ENCODE measurements at places on chromosomes 3 and 15.
A peak's percentile ranks its signal among the peaks of the same experiment; 100 is the strongest.

DNA sequence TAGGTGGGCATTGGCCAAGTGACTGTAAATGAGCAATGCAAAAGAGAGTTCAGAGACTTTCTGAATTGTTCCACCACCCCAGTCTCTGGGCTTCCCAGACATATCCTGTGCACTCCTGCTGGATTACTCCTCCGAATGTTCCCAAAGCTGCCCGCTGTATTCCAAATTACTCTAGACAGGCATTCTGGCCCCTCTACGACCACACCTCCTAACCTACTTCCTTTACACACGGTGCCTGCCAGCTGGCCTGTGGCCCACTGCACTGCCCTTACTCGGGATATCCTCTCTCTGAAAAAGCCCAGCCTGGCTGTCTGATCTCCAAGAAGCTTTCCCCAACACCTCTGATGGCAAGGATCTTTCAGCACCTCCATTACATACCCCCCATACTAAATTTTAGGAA lies 66.6 kb downstream of the DUT start:
- DNase-seq: no peak

DNA sequence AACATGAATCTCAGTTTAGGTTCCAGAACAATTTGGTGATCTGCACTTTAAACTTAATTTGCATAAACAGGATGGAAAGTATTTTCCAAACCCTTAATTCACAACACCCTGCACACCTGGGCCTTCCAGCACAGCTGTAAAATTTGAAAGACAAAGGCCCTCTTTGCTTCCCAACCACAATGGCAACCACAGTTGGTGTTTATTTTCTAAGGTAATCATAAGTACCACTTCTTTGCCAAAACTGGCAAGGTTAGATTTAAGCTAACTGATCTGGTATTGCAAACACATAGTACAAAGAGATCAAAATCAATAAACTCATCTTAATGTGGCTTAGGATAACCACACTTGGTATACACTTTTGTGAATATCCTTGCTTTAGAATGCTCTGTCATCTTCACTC lies 4.1 kb downstream of the LRIG1 start:
- DNase-seq: no peak

GRCh38 chr3:78804251-78805037 lies 963.4 kb downstream of the ROBO1 start:
- DNase-seq: no peak

GRCh38 chr3:190560013-190560895 lies 46.4 kb downstream of the IL1RAP start:
- no peak for DNase-seq

DNA sequence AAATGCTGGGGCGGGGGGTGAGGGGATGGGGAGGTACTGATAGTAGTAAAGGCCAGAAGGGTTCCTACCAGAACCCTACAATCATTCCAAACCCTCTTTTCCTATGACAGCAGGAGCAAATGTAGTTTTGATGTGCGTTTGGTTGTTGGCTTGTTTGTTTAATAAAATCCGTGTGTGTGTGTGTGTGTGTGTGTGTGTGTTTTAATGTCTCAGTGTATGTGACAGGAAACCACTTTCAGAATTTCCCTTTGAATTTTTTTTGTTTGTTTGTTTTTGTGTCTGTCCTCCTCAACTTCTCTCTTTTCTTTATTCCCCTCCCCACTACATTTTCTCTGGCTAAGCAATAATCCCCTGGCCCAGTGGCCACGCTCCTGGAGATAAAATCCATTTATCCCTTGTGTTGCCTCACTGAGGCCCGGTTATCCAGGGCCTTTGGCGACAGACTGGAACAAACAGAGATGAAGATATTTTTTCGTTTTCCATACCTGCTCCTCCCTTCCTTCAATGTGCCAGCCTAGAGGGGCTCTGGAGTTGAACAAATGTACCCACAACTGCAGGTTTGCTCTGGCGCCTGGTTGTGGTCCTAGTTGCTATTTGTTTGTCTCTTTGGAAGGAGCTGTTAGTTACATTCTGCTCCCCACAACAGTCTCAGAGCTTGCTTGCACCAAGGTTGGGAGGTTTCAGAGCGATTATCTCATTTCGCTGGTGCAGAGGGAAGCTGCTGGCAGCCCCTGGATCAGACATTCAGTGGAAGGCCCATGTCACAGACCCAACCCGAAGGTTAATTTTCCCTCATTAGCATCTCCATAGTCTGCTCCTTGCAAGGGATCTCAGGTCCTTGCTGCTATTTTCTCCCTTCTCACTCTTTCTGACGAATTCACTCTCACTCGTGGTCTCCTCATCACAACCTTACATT lies 17.9 kb downstream of the NR2F2 start:
- peak; percentile 38 for DNase-seq

DNA sequence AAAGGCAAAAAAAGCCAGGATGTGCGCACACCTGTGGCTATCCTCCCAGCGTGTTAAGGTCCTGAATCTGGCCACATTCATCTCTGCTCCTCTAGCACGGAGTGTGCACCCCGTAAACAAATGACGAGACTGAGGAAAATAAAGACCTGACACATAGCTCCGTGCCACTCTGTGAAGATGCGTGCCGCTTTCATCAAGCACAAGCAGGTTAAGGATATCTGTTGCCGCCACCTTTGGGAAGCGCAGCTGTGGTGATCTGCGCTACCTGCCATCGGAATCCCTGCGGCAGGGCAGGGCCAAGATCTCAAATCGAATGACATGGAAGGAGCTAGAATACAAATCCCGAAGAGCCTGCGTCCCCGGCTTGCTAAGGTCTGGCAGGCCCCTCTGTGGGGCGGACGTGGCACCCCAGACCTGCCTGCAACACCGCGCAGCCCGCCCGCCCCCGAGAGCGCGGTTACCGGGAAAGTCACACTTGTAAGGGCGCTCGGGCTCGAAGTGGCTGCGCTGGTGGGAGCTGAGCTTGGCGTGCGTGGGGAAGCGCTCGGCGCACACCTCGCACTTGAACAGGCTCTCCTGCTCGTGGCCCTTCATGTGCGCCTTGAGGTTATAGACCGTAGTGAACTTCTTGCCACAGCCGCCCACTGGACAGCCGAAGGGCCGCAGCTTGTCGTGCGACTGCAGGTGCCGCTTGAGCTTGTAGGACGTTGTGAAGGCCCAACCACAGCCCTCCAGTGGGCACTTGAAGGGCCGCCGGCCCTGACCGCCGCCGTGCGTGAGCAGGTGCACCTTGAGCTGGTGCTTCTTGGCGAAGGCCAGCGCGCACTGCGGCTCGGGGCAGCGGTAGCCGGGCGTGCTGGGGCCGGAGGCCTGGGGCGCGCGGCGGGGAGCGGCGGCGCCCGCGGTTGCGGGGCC lies 936 bp downstream of the ZXDC start:
- DNase-seq: peak; percentile 80

GRCh38 chr3:195557322-195557721 lies 14.2 kb upstream of the PPP1R2 start:
- no peak for DNase-seq

DNA sequence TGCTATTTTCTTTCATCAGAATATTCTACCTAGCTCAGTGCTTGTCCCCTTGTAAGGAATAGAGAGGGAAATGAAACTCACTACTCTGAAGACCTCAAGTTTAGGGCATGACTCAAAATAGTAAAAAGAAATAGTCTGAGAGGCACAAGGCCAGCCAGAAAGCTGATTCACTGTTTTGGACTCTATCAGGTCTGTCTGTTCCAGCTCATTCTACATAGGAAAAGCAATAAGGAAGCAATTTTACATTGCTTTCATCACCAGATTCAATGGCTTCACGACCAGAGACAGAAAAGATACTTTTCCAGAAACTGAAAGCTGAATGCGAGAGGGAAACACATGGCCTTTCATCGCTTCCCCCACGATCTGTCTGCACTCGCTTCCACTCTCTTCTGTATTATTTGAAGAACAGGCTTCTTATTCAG lies 276.0 kb downstream of the GBE1 start:
- no peak for DNase-seq

DNA sequence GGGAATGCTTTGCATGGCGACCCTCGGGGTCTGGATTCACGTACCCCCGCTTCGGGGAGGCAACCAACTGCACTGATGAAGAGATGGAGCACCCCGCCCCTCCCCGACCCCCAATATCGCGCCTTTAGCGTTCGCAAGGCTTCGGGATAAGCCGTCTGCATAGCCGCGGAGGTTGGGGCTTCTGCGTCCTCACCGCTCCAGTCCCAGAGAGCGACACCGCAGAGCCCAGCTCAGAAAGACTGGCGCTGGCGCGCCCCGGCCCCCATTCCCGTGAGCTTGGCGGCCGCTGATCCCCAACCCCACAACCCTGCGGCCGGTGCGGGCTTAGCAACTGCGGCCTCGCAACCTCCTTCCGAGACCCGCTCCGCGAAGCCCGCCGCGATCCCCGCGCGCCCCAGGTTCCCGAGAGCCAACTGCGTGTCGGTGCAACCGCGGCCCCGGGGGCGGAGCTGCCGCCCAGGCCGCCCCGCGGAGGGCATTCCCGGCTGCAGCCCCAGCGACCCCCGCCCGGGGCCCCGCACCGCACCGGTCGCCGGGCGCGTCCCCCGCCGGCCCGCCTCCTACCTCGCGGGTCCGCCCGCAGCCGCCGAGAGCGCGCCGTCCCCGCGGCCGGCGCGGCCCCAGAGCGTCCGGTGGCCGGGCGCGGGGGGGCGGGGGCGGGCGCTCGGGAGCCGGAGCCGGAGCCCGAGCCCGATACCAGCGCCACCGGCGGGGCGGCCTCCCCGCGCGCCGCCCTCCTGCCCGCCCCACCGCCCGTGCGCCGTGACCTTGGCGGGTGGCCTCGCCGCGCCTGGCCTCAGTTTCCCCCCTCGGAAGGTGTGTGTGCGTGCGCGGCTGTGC lies 79.5 kb downstream of the IQSEC1 start:
- peak; percentile 70 for DNase-seq

- DNase-seq: no peak
These were observed 2.0 kb downstream of the NDUFB5 start for GRCh38 chr3:179606534-179607085.

- DNase-seq: no peak
These were observed 353.8 kb downstream of the NAALADL2 start for GRCh38 chr3:175212896-175213295.

DNA sequence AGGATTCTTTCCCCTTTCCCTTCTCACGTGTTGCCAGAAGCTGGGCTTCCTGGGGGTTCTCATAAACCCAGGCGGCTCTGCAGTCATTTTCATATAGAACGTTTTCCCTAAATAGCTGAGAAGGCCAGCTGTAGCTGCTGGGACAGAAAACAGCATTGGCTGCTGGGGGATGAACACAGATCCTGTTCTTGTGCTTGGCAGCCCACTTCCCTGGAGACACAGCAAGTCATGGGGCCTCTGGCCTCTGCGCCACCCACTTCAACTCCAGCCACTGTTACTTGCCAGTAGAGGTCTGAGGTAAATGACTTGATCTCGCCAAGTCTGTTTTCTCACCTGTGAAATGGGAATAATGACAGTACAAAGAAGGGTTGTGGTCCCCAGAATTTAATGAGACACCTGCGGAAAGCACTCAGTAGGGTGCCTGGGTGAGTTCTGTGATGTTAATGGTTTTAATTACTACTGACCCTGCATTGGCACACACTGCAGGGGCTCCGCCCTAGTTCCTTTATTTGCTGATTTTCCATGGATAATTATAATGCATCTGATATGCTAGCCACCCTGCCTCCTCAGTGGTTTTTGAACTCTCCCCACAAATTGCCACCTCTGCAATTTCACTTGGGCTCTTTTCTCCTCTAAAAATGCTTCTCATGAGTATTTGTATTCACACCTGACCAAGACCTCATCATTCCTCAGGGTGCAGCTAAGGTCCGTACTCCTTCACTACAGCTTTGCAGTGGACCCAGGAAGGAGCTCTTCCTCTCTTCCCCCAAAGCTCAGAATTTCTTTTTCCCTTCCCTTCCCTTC lies 274.7 kb downstream of the RPLP1 start:
- no peak for DNase-seq

GRCh38 chr3:42557854-42558253 lies 23.9 kb downstream of the SEC22C start:
- DNase-seq: no peak

GRCh38 chr3:58754074-58754473 lies 87.5 kb upstream of the FAM3D start:
- no peak for DNase-seq

- DNase-seq: no peak
These were observed 133.1 kb upstream of the PLXNA1 start for GRCh38 chr3:126849768-126850167.

DNA sequence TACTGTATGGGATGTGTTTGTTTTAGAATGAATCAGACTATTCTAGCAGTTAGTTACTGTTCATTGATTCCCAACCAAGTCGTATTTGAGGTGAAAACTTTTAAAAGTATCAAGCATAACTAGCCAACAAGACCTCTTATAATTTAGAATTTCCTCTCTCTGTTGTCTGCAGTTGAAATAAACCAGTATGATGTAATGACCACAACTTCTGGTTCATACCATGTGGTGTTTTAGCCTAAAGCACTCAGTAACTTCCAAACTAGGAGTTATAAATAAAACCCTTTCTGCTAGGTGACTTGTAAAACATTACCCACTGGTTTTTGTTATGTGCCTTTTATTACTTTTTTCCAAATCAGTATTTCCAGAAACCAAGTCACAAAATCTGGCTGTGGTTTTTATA lies 19.8 kb upstream of the P2RY12 start:
- no peak for DNase-seq

GRCh38 chr15:82890995-82891390 lies 61.5 kb downstream of the HOMER2 start:
- no peak for DNase-seq

DNA sequence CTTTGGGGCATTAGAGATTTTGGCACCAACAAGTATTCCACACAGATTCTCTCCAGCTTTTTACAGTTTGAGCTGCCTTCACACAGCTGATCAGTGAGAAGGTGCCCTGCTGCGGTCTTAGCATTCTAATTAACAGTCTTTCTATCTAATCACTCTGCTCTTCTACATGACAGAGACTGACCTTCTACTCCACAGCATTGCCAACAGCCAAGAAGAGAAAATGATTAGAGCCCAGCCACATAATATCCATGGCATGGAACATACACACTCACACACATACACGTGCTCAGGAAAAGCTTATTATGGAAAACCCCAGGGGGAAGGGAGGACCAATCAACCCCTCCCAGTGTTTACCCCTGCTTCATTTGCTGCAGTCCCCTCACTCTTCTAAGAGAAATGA lies 76.1 kb upstream of the PPP2R3A start:
- DNase-seq: no peak

DNA sequence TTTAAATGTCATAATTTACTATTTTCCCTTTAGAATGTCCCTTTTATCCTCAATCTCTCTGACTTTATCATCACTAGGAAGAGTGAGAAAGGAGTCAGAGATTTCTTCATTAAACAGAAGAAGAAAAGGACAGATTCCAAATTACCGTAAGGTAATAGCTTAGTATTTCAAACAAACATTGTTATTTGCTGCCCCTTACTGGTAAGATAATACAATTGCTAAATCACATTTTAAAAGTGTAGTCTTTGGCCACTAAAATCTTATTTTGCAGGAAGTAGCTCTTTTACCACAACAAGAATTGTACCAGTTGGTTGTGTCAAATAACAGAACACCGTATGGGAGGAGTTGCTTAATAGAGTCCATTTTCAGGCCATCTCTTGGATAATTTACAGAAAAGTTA lies 53.7 kb downstream of the CGGBP1 start:
- no peak for DNase-seq
